ENCODE measurements at places on chromosomes 4 and X.

- no peak for DNase-seq
Measured at GRCh38 chr4:173152104-173152503, 16.5 kb upstream of the GALNT7 start.

DNA sequence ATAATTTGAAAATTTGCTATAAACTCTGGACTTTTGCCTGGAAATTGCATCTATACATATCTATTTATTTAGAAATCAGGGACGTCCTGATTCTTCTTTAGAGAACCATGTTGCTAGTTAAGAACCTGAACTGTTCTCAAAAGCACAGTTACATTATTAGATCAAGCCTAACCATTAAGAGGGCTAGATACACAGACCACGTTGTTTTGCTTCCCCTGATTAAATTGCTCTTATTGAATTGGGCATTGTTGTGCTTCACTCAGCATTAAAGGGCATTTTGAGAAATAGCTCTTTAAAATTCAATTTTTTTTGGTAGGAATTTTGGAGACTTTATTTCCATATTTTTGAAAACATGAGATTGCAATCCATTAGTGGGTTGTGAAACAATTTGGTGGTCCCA lies 44.4 kb downstream of the FIP1L1 start:
- DNase-seq, result no peak

DNA sequence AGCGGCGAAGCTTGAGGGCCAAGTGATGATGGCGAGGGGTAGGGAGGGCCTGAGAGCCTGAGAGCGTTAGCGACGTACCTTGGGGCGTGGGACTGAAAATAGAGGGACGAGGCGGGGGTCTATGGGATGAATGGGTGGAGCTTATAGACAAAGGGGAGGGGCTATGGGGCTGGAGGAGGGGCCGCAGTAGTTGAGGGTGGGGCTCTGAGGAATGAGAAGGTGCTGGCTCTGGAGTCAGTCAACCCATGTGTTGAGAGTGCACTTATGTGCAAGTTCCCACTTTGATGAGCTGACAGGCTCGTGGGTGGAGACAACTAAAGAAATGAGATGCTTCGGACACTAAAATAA lies 488 bp downstream of the TBC1D25 start:
- DNase-seq, result peak; percentile 28

DNA sequence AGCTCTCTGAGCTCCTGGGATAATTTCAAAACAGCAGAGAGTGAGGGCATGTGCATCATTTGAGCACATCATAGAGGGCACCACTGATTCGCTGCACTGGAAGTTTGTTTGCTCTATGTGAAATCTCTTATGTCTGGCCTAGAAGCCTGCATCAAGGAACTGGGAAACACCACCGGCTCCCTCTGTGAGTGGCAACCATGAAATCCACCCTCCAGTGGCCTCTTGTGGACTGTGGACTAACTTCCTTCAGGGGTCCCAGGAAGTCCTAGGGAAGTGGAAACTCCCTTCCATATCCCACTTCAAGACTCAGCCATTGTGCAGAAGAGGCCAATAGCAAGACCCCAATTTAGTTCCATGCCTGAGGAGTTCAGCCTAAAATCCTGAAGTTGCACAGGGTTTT lies 48.0 kb upstream of the IGFBP7 start:
- DNase-seq, result no peak

GRCh38 chrX:7351926-7352325 lies 204.0 kb upstream of the PUDP start:
- DNase-seq, result no peak

DNA sequence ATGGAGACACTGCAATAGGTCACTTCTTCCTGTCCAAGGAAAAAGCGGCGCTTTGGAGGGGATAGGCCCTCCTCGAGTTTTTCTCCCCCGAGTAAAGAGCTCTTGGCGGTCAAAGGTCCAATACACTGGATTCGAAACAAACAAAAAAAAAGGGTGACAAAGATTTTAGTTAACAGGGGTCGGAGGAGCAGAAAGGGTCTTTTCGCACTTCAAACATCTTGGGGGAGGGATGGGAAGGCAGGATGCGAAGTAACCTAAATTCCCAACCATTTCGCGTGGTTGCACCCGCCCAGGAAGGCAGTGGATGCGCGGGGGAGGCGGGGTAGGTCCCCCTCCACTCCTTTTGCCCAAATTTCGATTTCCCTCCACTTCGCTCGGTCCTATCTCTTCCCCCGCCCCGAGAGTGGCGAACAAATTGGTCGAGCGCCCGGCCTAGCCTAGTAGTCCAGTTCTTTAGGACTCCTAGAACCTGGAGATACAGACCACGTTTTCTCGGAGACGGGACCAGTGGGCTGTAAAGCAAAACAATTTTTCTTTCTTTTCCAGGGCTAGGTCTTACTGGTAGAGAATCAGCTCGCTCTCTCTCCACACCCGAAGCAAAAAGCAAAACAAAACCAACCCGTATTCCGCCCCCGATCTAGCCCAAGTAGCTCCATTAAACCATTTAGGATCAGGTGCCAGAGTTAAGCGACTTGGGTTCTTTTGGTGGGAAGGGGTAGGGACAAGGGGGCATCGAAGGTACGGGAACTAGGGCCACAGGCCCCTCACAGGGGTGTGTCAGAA lies 2.0 kb upstream of the STAG2 start:
- no peak for DNase-seq

- DNase-seq, result no peak
Measured at GRCh38 chr4:38605753-38606586, 58.0 kb upstream of the KLF3 start.

DNA sequence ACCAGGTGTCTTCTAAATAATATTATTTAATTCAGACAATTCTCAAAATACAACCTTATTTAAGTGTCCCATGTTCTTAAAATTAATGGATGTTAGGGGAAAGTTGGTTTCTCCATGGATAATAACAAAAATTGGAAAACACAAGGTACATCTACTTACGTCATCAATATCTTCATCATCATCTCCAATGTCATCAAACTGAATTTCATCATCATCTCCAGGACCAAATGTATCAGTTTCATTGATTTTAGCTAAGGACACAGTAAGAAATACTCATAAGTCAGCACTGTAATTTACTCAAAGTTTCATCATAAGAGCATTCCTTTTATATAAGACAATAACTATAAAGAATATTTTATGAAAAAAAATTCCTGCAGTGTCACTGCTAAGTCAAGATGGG lies 11.3 kb downstream of the EIF1AX start:
- no peak for DNase-seq

GRCh38 chrX:134174859-134175258 lies 62.1 kb upstream of the CCDC160 start:
- DNase-seq, result no peak

GRCh38 chr4:145161549-145161948 lies 18.8 kb downstream of the OTUD4 start:
- no peak for DNase-seq

GRCh38 chr4:43481526-43481925 lies 589.0 kb downstream of the GRXCR1 start:
- no peak for DNase-seq

DNA sequence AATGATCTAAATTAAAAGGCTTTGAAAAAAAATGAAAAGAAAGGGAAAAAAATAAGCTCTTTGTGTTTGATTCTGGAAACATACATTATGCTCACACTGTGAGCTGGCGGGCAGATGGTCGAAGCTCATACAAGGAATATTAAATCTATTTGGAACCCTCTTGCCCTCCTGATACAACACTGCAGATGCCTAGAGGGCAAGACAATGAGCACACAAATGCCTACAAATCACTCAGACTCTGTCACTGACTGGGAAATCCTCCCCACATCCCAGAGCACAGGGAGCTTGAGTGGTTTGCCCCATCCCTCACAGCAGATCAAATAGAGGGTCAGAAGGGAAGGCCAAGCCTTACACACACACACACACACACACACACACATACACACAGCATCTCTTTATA lies 320.4 kb downstream of the HNRNPD start:
- no peak for DNase-seq

DNA sequence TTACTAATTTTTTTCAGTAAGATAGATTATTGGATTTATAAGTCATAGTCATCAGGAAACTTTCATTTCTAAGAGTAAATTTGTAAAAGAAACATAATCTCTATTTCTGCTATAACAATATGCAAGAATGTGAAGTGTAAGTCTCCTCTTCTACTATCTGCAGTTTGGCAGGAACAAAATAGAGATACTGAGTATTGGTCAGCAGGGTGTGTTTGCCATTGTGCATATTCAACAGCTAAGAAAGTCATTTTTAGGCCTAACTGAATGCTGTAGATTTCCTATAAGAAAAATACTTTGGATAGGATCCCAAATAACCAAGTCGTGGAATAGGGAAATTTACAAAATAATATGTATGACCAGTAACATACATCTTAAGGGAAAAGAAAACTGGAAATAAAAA lies 253.3 kb upstream of the EPHA5 start:
- no peak for DNase-seq

GRCh38 chrX:17369309-17369708 lies 5.7 kb upstream of the NHS start:
- no peak for DNase-seq

GRCh38 chrX:41655101-41655500 lies 33.7 kb upstream of the GPR34 start:
- DNase-seq, result no peak

GRCh38 chr4:8510611-8511285 lies 69.4 kb upstream of the GPR78 start:
- DNase-seq, result no peak

DNA sequence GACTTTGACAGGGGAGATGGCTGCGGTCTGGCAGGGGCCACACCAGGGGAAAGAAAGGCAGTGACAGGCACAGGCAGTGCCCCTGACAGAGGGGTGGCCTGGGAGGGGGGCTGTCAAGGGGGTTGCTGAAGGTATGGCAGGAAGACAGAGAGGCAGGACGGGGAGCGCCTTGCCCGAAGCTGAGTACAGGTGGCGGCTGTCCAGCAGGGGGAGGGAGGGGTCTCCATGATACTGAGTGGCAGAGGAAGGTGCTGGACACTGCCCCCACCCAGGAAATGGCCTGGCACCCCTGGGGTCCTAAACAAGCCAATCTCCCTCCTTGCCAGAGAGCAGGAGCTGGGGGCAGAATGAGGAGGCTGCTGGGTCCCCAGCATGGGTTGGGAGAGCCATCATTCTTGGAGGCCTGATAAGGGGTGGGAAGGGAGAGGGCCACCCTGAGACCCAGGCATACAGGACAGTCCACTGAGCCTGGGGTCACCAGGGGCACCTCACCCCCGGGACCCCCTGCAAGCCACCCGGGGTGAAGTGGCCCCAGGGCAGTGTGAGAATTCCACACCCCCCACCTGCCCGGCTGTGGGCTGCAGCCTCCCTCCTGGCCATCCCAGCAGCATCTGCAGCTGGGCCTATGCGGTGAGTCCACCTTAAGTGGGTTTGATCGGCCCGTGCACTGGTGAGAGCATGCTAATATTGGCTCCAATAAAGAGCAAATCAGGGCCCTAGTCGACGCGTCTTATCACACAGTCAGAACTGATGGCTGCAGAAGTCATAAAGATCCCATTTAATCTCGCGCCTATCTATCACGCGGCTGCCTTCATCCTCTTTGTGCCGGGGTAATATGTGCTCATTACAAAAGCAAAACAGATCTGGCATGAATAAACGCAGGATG lies 108.5 kb downstream of the FAM53A start:
- DNase-seq, result no peak

DNA sequence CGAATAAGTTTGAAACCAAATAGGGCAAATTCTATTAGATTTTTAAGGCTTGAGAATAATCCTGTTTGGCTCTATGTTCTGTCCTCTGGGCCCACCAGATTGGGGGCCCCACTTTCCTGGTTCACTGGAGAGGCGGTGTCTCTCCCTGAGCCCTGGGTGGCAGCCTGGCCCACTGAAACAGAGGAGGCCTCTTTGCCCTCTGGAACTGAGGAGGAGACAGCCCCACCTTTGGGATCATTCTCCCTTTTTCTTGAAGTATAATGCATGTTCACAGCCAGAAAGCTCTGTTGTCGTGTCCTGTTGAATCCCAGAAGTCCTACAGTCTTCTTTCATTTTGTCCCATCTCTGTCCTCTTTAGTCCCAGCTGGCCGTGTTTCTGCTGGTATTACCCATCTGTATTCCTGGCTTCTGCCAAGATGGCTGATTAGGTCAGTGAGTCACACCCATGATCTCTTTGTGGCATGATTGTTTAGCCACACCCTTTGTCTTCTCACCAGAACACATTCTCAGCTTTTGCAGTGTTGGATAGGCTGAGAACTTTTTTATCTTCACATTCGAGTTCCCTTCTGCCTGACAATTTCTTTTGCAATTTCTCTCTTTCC lies 8.1 kb upstream of the TBC1D25 start:
- DNase-seq, result no peak

- no peak for DNase-seq
Measured at GRCh38 chr4:76947369-76947768, 2.2 kb upstream of the SEPTIN11 start.

- no peak for DNase-seq
Measured at GRCh38 chr4:88320224-88320779, 35.9 kb upstream of the PPM1K start.

GRCh38 chr4:145723336-145723735 lies 43.4 kb downstream of the C4orf51 start:
- no peak for DNase-seq

GRCh38 chrX:133838761-133839676 lies 146.4 kb downstream of the GPC3 start:
- DNase-seq, result peak; percentile 11

DNA sequence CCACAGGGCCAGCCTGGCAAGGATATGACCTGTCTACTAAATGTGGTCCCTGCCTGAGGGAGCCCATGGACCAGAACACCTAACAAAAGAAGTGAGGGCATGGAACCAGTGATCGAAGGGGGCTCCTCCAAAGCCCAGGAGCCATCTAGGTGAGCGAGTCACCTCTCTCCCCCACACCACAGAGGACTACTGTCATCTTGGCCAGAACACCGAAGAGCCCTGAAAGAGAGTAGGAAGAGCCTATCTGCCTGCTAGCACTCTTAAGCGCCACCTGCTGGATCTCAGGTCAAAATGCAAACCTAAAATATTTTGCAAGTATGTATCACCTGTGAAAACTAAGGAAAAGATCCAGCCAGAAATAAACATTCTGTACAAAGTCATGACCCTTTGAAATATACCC lies 137.9 kb upstream of the ZXDB start:
- no peak for DNase-seq

GRCh38 chr4:2791518-2792395 lies 1.1 kb upstream of the SH3BP2 start:
- no peak for DNase-seq

DNA sequence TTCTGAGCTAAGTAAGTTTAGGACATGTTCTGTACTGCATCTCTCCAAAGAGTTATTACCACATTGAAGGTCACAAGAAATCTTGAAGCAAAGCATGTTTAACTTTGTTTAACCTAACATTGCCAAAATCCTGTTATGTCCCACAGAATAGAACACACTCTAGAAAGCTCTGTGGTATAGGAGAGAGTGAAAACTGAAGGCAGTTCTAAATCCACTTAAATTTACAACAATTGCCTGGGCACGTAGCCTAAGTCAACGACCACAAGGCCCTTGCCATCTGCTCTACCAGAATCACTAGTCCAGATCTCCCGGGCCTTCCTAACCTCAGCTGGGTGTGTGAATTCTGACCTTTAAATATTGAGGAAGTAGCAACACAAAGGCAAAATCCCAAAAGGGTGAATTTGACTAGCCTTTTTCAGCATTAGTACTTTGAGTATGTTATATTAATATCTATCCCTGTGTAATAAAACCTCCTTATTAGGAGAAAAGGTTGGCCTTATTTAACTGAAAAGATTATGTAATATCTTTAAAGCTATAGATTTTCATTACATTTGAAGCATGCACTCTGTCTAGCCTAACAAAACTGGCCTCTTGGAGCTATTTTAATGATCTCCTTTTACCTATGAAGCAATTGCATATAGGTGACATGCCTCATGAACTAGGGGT lies 4.5 kb upstream of the MAML3 start:
- no peak for DNase-seq
